Renal pelvis (tissue), 12 donors: ENCODE measurements at places on chromosomes 7 and 10. TPM values are rescaled to one million over a fixed set of nuclear protein-coding genes. Genes with fewer than 3 reads are reported as not detected.

DNA sequence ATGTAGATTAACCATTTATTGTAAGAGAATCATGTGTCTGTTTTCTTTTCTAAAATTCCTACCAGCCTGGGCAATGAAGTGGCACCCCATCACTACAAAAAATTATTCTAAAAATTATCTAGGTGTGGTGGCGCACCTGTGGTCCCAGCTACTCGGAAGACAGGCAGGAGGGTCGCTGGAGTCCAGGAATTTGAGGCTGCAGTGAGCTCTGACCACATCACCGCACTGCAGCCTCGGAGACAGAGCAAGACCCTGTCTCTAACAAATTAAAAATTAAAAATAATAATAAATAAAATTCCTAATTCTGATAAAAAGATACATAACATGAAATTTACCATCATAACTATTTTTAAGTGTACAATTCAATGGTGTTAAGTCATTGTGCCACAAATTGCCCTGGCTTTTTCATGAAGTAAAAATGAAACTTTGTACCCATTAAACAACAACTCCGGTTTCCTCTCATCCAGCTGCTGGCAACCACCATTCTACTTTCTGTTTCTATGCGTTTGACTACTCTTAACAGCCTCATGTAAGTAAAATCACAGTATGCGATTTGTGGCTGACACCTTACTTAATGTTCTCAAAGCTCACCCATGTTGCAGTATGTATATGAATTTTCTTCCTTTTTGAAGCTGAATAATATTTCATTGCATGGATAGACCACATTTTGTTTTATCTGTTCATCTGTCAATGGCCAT, 20.6 kb upstream of the USP6NL start:
- DNase-seq = no peak

DNA sequence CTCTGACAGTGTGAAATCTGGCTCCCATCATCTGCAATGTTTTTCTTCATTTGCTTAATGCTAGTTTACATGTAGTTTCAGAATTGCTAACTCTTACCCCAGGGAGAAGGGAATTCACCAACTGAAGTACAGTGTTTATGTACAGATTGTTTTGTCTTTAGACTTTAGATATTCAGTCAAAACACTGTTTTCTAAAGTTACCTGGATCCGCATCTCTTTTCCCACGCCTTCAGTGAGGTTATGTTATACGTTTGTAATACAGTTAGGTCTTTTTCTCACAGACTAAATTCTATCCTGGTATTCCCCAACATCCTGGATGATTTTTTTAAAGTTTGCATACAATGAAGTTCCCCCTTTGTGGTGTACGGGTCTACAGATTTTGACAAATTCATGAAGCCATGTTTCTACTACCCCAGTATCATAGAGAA, 3.2 kb upstream of the LYZL1 start:
- no peak for DNase-seq

DNA sequence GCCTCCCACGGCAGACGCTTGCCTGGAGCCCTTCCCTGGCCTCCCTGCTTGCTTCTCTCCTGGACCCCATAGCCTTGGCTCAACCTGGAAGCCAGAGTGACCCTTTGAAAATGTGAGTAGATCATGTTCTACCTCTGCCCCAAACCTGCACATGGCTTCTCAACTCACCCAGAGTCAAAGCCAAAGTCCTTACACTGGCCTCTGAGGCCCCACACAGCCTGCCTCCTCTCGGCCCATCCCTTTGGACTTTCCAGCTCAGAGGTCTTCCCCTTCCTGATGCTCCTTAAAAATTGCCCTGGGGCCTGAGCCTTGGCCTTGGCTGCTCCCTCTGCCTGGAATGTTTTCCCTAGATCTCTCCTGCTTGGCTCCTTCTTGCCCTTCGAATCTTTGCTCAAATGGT, 32.5 kb downstream of the COL17A1 start:
- no peak for DNase-seq

- no peak for DNase-seq
These were observed 14.1 kb downstream of the NFE2L3 start for GRCh38 chr7:26165950-26166683.

DNA sequence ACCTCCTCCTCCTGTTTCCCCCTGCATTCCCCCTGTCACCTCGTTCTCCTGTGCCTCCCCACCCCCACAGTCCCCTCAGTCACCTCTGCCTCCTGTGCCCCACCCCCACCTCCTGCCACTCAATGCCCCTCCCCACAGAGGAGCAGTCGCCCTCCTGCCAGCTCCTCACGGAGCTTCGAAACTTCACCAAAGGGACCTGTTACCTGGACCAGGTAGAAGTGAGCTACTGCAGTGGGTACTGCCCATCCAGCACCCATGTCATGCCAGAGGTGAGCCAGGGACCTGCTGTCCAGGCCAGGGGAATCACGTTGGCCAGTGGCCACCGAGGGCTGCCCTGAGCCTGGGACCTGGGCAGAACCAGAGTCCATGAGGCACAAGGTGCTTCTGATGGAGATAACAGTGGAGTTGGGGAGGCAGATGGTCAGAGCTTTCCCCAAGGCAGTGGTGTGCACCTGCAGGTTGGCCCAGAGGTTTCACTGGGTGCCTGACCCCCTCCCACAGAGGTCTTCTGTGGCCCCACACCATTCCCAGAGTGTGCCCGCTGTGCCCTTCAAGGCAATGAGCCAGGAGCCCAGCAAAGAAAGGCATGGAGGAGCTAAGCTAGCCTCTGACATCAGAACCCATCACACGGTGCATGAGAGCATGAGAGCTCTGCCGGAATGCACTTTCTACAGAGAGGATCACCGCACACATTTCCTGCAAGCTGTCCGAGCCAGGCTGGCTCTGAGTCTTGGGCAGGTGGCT, 7.0 kb upstream of the ZNF862 start:
- DNase-seq = peak; percentile 42

- no peak for DNase-seq
These were observed 78.1 kb downstream of the HDAC9 start for GRCh38 chr7:18573410-18574234.

DNA sequence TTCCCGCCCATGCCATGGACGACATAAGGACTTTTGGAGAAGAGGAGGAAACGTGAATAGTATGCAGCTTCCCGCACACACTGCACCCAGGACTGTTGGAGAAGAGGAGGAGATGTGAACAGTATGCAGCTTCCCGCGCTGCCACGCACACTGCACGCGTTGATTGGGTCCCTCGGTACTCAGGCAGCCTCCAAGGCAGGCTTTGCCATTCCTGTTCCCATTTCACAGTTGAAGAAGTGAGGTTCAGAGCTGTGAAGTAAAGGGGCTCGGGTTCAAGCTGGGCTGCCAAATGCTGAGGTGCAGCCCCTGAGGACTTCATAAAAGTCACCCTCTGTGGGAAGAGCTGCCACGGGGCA, 147.9 kb upstream of the FAM20C start:
- DNase-seq = no peak

GRCh38 chr10:130635528-130635927, 499.3 kb downstream of the GLRX3 start:
- no peak for DNase-seq

Gene MMD2
- polyA plus RNA-seq = not detected

Gene RPEL1
- 0.11 TPM for polyA plus RNA-seq

Gene GHITM
- 164 TPM for polyA plus RNA-seq

Gene SFTPA2
- polyA plus RNA-seq = 0.13 TPM

Gene ANKRD30A
- not detected for polyA plus RNA-seq

Gene PIK3CG
- 2.2 TPM for polyA plus RNA-seq
